ENCODE measurements at places on chromosomes 4 and X. TPM values are rescaled to one million over a fixed set of nuclear protein-coding genes. Genes with fewer than 3 reads are reported as not detected.

The CTSO gene
- 26.0 TPM for total RNA-seq

The RAB40A gene
- total RNA-seq = 0.66 TPM

The TECRL gene
- total RNA-seq = not detected

The KLKB1 gene
- total RNA-seq = 0.66 TPM

The MED14 gene
- 31.3 TPM for total RNA-seq

The CCNB3 gene
- total RNA-seq = 0.14 TPM

The LIMCH1 gene
- total RNA-seq = 14.5 TPM

DNA sequence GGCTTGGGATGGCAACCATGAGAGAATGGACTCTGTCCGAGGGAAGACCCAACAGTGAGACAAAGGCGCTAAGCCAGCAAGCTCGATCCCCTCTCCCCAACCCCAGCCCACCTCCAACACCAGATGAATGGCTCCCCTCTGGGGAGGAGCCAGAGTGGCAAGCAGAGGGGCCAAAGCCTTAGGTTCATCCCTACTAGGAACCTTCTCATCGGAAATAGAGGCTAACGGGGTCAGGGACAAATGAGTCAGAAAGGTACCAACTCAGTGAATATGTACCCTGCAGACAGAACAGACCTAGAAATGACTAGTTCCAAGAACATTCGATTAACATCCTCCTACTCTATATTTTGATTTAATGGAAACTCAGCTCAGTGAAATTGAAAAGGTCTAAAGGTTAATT lies 73.9 kb downstream of the NSG1 start:
- no peaks in the 10 kb centered on the region for H3K27me3 ChIP-seq
- no peak overlapping the region for H3K27ac ChIP-seq
- H3K36me3 ChIP-seq = peaks cover 21% of the 10 kb centered on the region
- H3K4me3 ChIP-seq = no peak overlapping the region

DNA sequence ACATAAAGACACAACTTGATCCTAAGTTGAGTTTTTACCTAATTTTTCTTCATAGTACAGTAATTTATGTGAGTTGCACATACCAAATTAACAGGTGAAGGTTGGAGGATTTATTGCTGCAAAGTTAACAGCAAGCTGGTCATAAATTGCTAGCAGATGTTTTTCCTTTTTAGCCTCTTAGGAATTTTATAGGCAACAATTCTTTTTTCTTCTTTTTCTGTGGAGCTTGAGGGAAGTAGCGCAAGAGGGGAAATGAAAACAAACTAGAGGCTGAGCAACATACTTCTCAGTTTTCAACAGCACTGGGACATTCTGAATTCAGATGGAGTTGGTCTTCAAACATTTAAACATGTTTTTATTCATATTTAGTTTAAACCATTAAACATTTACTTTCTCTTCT lies 63.7 kb upstream of the TLR2 start:
- no peaks in the 10 kb centered on the region for H3K27me3 ChIP-seq
- peaks cover 18% of the 10 kb centered on the region for H3K4me1 ChIP-seq
- H3K4me3 ChIP-seq = no peak overlapping the region
- H3K36me3 ChIP-seq = peaks cover 19% of the 10 kb centered on the region

GRCh38 chr4:181193131-181193930 lies 1049.9 kb upstream of the TENM3 start:
- no peaks in the 10 kb centered on the region for H3K27me3 ChIP-seq
- no peak for DNase-seq
- no peak overlapping the region for H3K27ac ChIP-seq
- no peak overlapping the region for H3K4me3 ChIP-seq
- no peaks in the 10 kb centered on the region for H3K36me3 ChIP-seq

GRCh38 chr4:88880501-88881226 lies 176.3 kb downstream of the FAM13A start:
- no peaks in the 10 kb centered on the region for H3K4me1 ChIP-seq
- no peak overlapping the region for H3K27ac ChIP-seq
- no peak for DNase-seq
- H3K4me3 ChIP-seq = no peak overlapping the region
- no peaks in the 10 kb centered on the region for H3K27me3 ChIP-seq

- no peaks in the 10 kb centered on the region for H3K36me3 ChIP-seq
- no peaks in the 10 kb centered on the region for H3K27me3 ChIP-seq
- no peak overlapping the region for H3K4me3 ChIP-seq
- no peak overlapping the region for H3K27ac ChIP-seq
- no peaks in the 10 kb centered on the region for H3K4me1 ChIP-seq
- no peak for DNase-seq
Observed at GRCh38 chrX:28659269-28659668, 72.0 kb downstream of the IL1RAPL1 start.

DNA sequence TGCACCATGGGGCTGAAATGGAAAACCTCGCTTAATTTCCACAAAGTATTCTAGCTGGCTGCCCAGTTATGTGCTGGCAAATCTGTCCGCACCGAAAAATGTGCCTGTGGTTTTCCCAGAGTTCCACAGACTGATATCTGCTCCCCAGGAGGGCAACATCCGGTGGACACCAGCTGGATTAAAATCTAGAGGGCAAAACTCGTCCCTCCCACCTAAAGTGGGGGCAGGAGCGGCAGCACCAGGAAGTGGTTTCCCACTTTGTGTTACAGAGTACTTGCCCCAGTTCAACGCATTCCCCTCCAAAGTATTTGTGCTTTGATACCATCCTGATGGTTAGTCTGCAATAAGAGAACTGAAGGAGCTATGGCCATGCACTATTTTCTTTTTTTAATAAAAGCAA lies 187.6 kb downstream of the TSPAN5 start:
- H3K27ac ChIP-seq = no peak overlapping the region
- no peaks in the 10 kb centered on the region for H3K27me3 ChIP-seq
- no peak overlapping the region for H3K4me3 ChIP-seq
- no peaks in the 10 kb centered on the region for H3K36me3 ChIP-seq
- peaks cover 11% of the 10 kb centered on the region for H3K4me1 ChIP-seq

- no peak for DNase-seq
- H3K36me3 ChIP-seq = no peaks in the 10 kb centered on the region
- no peak overlapping the region for H3K4me3 ChIP-seq
Observed at GRCh38 chr4:25904748-25905082, 9.3 kb upstream of the SMIM20 start.

GRCh38 chr4:21002976-21003375 lies 302.7 kb downstream of the PACRGL start:
- no peaks in the 10 kb centered on the region for H3K36me3 ChIP-seq
- no peak overlapping the region for H3K27ac ChIP-seq
- no peak for DNase-seq
- peaks cover 6% of the 10 kb centered on the region for H3K4me1 ChIP-seq
- no peak overlapping the region for H3K4me3 ChIP-seq

DNA sequence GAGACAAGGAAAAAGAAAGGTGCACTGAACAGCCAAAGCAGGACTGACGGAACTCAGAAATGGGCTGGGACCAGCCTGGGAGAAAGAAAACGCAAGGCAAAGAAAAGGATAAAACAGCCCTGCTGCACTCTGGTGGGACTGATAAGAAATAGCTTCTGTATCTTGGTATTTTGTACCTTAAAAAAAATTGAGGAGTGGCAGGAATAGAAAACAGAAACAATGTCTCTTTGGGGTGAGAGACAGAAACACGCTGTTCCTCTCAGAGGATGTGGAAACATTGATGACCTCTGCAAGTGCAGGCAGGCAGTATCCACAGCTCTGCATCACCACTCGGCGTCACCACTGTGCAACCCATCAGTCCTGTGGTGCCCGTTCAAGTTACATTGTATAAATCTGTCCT lies 152.5 kb upstream of the SPRY1 start:
- no peak overlapping the region for H3K27ac ChIP-seq
- H3K36me3 ChIP-seq = no peaks in the 10 kb centered on the region
- DNase-seq = peak; percentile 77
- no peaks in the 10 kb centered on the region for H3K4me1 ChIP-seq
- H3K27me3 ChIP-seq = no peaks in the 10 kb centered on the region

GRCh38 chr4:170109586-170110284 lies 20.0 kb upstream of the AADAT start:
- no peaks in the 10 kb centered on the region for H3K4me1 ChIP-seq
- no peak for DNase-seq
- no peak overlapping the region for H3K27ac ChIP-seq
- no peaks in the 10 kb centered on the region for H3K27me3 ChIP-seq

- H3K27ac ChIP-seq = no peak overlapping the region
- no peak overlapping the region for H3K4me3 ChIP-seq
- H3K4me1 ChIP-seq = no peaks in the 10 kb centered on the region
- H3K27me3 ChIP-seq = no peaks in the 10 kb centered on the region
Observed at GRCh38 chr4:101961144-101961543, 170.6 kb downstream of the BANK1 start.

DNA sequence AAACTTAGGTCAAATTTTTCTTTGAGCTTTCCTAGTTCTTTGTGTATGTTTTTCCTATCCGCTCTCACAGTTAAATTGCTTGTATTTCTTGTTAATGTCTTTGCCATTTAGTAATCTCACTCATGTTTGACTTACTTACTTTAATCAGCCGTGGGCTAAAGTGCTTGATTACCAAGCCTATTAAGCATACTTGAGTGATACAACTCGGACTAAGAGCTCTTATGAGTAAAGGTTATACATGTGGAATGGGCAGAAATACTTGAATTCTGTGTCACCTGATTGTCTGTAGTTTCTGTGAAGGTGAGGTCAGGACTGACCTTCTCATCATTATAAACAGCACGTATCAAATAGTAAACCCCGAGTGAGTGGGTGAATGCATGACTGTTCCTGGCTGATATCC lies 664.5 kb downstream of the PDHA2 start:
- no peak overlapping the region for H3K4me3 ChIP-seq
- H3K36me3 ChIP-seq = no peaks in the 10 kb centered on the region
- H3K27ac ChIP-seq = no peak overlapping the region
- no peak for DNase-seq

Data from sigmoid colon (tissue), 7 donors.